ENCODE measurements at places on chromosomes 5 and 9.

DNA sequence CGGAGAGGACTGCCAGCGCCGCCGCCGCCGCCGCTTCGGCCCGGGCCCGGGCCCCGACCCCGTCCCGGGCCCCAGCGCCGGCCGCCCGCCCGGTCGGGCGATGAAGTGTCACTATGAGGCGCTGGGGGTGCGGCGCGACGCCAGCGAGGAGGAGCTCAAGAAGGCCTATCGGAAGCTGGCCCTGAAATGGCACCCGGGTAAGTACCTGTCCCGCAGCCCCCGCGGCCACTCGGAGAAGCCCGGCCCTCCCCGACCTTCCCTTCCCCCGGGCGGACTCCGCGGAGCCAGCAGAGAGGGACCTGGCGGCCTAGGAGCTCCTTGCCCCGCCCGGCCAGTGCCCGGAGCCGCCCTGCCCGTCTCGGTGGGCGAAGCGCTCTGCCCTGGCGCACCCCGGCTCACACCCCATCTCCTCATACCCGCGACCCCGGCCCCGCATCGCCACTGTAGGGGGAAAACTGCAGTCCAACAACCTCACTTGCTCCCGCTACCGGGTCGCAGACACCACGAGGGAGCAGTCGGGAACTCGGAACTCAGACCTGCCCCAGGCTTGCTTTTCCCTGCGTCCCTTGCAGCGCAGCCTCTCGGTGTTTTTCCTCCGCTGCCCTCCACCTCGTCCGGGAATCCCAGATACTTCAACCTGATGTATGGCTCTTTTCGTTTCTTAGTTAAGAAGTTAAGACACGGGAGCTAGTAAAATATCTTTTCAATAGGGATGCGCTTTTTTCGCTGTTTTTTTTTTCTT is 532 bp downstream of the DNAJC21 start:
- peak; percentile 87 for DNase-seq

DNA sequence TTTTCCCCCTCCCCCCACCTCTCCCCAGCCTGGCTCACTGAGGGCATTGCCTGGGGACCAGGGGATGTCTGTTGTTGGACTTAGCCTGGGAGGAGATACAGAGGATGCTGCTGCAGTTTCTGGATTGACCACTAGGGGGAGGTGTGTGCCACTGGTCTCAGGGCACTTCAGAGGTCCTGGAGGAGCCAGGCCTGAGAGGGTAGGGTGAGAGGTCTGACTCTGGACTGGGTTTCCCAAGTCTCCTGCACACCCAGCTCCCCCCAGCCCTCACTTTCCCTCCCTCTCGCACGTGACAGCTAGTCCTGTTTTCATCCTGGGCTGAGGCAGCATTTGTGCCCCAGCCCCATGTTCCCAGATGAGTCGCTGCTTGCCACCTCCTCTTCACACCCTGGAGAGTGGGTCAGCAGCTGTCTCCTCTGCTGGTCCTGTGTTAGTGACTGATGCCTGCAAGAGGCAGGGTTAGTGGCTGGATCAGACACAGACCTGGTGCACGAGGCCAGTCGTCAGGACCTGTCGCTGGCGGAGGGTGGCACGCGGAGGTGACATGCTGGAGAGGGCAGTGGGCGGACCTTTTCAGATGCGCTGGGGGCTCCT is 4.4 kb downstream of the IL3 start:
- peak; percentile 30 for DNase-seq

DNA sequence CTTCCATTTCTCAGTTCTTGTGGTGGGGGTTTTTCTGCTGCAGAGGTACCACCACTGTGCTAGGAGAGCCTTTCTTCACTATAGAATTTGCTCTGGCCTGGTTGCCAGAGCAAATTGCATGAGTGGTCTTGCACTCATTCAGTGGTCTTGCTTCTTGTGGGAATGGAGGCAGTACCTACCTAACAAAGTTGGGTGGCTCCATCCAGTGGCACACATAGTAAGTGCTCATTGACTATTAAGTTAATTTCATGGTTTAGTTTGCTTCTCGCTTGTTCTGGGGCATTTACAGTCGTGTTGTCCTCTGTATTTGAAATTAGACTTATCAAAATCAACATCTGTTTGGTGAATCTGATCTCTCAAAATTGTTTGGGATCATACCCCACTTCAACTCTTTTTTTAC is 23.0 kb downstream of the SLC28A3 start:
- DNase-seq, result no peak

- DNase-seq, result no peak
These were observed 13.5 kb upstream of the RALGDS start for GRCh38 chr9:133134388-133135145.

DNA sequence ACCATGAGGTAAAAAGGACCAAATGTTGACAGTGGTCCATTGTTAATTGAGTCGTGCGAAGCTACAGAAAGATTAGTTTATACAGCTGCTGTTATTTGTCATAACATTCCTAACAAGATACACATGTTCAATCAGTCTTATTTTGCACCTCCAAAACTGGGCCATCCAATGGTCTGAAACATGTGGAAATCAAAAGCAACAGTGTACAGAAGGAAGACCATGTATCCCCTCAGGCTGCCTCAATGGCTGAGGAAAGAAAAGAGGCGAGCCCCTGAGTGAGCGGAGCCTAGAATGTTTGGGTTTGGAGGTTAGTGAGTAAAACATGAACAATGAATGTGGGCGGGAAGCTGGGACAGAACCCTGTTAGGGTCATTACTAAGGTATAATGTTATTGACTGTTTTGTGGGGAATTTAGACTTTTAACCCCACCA is 35.6 kb downstream of the NFIB start:
- DNase-seq, result no peak

DNA sequence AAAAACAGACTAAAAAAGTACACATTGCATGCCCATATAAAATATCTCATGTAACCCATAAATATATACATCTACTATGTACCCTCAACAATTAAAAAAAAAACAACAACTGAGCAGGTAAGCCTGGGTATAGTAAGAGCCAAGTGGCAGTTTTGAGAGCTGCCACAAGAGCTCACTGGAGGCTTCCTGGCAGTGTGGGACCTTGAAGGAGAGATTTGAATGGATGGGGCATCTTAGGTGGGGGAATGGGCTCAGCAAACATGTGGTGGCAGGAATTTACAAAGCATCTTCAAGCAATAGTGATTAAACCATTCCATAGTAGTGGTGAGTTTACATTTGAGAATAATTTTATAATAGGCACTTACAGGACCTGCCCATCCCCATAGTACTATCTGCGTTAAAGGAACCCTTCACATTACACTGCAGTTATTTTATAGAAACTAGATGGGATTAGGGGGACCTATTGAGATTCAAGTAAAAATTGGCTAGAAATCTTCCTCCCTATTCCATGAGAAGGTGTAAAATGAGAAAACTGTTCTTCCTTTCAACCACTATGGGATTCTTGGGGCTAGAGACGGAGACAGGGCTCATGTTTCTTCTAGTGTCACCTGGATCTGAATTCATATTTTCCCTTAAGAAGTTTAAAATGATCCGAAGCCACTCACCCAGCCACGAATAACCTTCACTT is 6.9 kb downstream of the MEGF10 start:
- DNase-seq, result no peak

GRCh38 chr5:150441813-150442698 is 7.5 kb downstream of the RPS14 start:
- DNase-seq, result no peak

DNA sequence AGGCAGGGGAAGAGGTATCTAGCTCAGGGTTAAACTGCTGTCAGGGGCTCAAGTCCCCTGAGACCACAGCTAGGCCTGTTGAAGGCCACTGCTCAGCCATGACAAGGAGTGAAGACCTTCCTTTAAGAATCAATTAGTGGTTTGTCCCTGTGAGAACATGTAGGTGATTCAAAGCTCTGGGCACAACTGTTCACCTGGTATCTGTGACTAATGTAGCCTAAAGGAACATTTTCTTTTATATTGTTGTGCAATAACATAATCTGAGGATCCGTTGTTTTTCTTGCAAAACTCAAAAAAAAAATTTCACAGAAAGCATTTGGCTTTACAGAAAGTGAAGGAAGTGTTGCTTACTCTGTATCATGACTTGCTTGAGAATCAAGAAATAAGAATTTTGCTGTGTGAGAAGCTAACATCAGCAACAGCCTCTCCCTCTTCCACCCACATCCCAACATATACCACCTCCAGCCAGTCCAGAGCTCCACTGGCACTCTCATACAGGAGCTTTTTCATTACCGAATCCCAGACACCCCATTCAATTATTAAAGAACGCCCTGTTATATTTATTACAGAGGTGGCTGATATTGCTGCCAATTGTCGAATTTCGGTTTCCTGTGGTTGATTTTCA is 807.0 kb downstream of the TLE4 start:
- DNase-seq, result no peak

GRCh38 chr9:129318121-129319075 is 140.3 kb upstream of the IER5L start:
- no peak for DNase-seq

- DNase-seq, result no peak
These were observed 16.8 kb downstream of the GLT6D1 start for GRCh38 chr9:135622415-135623020.

- no peak for DNase-seq
These were observed 423 bp downstream of the IPPK start for GRCh38 chr9:92669527-92669889.

DNA sequence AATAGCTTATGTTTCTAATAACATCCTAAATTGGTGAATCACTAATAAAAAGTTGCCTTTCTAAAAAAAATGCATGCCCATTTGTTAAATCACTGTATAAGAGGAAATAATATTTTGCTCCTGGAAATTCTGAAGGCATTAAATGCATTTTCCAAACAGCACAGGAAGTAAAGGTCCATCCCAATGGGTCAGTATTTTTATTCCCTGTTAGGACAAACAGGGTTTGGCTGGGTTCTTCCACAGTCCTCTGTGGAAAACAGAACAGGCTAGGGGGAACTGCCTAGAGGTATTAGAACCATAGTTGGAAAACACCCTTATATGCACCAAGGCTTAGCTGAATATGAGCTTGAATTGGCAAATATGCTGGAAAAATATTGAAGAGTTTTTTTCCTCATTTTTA is 85.2 kb downstream of the OXCT1 start:
- DNase-seq, result no peak

GRCh38 chr9:96331236-96331947 is 29.4 kb upstream of the HSD17B3 start:
- no peak for DNase-seq

DNA sequence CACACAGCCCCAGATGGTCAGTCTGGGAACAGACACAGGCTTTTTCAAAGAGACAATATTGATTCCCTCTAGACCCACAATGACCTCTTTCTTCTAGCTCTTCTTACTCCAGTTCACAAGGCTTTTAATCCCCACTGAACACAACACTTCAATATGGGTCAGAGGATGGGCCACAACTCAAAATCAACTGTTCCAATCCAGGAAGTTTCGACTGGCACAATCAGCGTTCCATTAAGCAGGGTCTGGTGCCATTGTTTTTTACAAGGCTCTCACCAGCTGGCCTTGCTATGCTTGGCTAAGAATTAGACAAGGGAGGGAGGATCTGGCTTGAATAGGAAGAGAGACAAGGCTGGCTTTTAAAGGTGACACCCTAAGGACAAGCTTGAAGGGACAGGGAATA is 199.4 kb upstream of the SLC24A2 start:
- DNase-seq, result no peak

DNA sequence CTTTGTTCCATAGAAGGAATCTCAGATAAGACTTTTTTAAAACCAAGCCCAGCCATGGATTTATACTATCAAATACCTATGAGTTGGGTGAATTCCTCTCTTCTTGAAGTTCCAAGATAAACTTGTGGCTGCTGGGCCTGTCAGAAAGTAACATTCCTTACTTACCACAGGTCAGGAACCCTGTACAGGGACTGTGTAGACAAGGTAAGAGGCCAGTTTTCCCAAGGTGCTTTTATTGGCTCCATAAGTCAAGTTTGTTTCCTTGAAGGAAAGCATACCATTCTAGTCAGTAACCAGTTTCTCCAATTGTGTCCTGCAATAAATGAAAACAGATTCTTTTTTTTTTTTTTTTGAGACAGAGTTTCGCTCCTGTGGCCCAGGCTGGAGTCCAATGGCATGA is 8.8 kb upstream of the CLTB start:
- no peak for DNase-seq

- no peak for DNase-seq
These were observed 400 bp downstream of the TIFAB start for GRCh38 chr5:135451581-135452320.

DNA sequence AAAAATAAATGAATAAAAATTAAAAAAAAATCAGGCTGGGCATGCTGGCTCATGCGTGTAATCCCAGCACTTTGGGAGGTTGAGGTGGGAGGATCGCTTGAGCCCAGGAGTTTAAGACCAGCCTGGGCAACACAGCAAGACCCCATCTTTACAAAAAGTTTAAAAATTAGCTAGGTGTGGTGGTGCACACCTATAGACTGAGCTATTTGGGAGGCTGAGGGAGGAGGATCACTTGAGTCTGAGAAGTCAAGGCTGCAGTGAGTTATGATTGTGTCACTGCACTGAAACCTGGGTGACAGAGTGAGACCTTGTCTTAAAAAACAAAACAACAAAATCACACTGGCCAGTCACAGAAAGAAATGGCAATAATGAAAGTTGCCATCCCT is 3.4 kb upstream of the CNTRL start:
- DNase-seq, result no peak

- peak; percentile 97 for DNase-seq
These were observed 224.7 kb upstream of the GRAMD2B start for GRCh38 chr5:126198531-126198930.

- no peak for DNase-seq
These were observed 16.9 kb upstream of the FER start for GRCh38 chr5:108730617-108731340.

- DNase-seq, result no peak
These were observed 266.0 kb upstream of the ADAMTS16 start for GRCh38 chr5:4874097-4874496.

DNA sequence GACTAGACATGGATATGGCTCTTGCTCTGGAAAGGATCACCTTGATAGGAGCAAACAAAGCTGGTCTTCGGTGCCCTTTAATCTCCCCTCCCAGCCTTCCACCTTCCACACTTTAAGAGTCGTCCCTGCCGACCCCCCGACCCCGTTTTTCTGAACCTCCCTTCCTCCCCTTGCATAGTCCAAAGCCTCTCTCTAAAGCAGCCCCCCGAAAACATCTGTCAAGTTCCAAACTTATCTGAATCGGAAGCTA is 423 bp upstream of the NUP214 start:
- DNase-seq, result no peak

GRCh38 chr5:41503310-41503709 is 7.1 kb downstream of the PLCXD3 start:
- DNase-seq, result no peak

GRCh38 chr5:102959055-102959454 is 160.9 kb downstream of the GIN1 start:
- no peak for DNase-seq

GRCh38 chr9:130243015-130243881 is 22.3 kb upstream of the HMCN2 start:
- peak; percentile 47 for DNase-seq

DNA sequence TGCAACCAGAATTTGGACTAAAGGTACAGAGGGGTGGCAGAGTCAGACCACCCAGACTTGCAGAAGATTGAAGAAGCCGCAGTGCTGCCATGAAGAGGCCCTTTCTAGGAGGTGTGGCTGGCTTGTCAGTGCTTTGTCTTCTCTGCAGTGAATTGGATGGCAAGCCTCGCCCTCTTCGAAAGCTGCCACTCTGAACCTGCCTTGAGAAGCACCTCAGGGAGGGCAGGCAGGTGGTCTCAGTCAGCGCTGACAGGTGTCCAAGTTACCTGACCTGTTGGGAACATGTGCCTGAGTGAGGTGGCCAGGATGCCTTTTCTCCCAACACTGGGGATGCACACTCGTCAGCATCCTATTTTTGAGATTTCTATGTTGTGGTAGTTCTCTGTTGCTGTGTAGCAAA is 6.2 kb downstream of the TENT4A start:
- no peak for DNase-seq

Measured in NCI-H2081 (cell line).